Muscle of leg (tissue), 16 donors: ENCODE measurements at places on chromosomes 4 and X. TPM values are rescaled to one million over a fixed set of nuclear protein-coding genes. Genes with fewer than 3 reads are reported as not detected.
A peak's percentile ranks its signal among the peaks of the same experiment; 100 is the strongest.

- no peak for DNase-seq
These were observed 41.6 kb downstream of the CCDC149 start for GRCh38 chr4:24871210-24871609.

DNA sequence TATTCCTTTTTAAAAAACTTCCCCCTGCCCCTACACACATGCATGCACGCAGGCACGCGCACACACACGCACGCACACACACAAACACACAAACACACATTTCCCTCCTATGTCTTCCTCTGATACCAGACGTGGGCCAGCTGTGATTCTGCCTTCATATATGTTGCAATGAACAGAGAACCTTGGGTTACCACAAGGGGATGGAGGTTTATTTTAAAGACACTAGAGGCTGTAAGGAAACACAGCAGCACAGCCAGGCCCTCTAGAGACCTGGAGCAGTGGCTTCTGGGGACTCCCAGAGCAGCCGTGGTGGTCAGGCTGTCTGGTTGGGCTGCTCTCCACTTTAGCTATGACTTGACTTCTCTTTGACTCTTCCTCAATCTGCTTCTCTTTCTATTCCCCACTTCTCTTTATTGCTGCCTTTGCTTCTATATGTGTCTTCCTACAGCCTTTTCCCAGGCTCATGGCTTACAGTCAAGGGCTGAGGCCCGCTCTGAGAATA is 3.2 kb upstream of the TLR10 start:
- DNase-seq = peak; percentile 71

GRCh38 chr4:8082517-8083055 is 76.0 kb downstream of the ABLIM2 start:
- no peak for DNase-seq

GRCh38 chr4:62232814-62233213 is 1032.7 kb downstream of the ADGRL3 start:
- peak; percentile 22 for DNase-seq

DNA sequence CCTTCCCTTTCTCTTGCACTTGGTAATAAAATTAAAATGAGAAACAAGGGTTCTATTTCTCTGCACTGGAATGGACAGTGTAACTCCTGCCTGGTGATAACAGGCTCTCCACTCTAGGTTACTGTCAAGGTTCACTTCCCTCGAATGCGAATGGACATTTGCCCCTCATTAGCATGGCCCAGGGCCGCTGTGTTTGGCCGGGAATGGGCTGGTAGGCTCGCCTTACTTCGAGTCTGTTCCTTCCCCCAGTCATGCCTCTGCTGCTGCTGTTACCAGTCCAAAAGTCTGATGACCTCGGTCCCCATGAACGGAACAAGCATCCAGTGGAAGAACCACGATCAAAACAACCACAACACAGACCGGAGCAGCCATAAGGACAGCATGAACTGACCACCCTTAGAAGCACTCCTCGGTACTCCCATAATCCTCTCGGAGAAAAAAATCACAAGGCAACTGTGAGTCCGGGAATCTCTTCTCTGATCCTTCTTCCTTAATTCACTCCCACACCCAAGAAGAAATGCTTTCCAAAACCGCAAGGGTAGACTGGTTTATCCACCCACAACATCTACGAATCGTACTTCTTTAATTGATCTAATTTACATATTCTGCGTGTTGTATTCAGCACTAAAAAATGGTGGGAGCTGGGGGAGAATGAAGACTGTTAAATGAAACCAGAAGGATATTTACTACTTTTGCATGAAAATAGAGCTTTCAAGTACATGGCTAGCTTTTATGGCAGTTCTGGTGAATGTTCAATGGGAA is 61.5 kb downstream of the EDNRA start:
- no peak for DNase-seq

PLXNB3 gene
- total RNA-seq = 0.89 TPM

SULT1B1 gene
- total RNA-seq = 0.53 TPM

- DNase-seq = peak; percentile 51
These were observed 20.4 kb downstream of the TMEM131L start for GRCh38 chr4:153486281-153487151.

DNA sequence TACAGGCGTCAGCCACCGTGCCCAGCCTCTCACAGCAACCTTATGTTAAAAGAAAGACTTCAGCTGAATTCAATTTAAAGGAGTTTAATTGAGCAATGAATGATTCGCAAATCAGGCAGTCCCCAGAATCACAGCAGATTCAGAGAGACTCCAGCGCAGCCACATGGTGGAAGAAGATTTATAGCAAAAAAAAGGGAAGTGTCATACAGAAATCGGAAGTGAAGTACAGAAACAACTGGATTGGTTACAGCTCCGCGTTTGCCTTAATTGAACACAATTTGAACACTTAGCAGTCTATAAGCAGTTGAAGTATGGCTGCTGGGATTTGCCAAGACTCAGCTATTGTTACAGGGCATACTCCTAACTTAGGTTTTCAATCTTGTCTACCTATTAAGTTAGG is 19.8 kb downstream of the CENPVL3 start:
- no peak for DNase-seq

DNA sequence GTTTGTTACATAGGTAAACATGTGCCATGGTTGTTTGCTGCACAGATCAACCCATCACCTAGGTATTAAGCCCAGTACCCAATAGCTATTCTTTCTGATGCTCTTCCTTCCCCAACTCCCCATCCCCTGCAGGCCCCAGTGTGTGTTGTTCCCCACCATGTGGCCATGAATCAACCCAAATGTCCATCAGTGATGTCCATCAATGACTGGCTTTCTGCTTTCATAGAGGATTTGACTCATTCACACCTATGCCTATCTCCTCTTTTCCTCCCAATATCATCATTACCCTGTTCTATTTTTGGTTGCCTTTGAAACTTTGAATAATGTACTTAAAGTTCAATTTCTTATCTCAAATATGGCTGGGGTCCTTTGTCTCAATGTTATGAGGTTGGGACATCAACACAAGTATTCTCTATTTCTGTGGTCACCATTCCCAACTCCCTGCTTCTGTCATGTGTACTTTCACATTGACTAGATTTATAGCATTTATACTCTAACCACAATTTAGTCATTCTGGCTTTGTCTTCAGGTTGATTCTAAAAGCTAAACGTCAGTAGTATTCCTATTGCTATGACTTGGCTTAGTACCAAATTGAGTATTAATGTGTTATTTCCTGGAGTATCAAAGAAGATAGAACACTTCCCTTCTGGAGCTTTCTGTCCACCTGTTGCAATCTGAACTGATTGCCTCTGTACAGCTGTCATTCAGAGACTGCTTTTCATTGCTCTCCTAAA is 107.2 kb downstream of the TAB3 start:
- no peak for DNase-seq

TXLNG gene
- 7.6 TPM for total RNA-seq

GRCh38 chr4:182649698-182650477 is 267.3 kb downstream of the DCTD start:
- no peak for DNase-seq

KDM6A gene
- 24.3 TPM for total RNA-seq

GRCh38 chrX:149682031-149682430 is 29.8 kb upstream of the MAGEA11 start:
- no peak for DNase-seq

NDP gene
- 1.3 TPM for total RNA-seq
